ENCODE measurements at places on chromosomes 1 and 21.

- no peak overlapping the region for H3K4me3 ChIP-seq
- H3K27ac ChIP-seq, result no peak overlapping the region
- peaks cover 18% of the 10 kb centered on the region for H3K4me1 ChIP-seq
- no peak for DNase-seq
- no peaks in the 10 kb centered on the region for H3K36me3 ChIP-seq
These were observed 1.9 kb downstream of the PLCH2 start for GRCh38 chr1:2477791-2478499.

DNA sequence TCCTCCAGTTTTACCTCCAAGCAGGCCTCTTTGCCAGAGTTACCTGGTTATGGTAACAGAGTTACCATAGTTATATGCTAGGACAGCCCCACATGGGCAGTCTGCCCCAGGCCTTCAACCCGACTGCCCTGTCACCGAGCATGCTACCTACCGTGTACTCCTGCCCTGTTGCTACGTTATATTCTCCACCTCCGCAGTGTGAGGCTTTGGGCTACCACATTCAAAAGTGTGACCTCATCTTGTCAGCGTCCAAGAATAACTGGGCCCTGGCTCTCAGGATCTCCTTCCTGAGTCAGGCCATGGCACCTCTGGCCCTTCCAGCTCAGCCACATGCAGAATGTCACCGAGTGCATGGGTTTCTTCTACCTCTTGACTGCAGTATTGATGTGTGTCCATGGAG, 8.9 kb downstream of the MAPKAPK2 start:
- DNase-seq, result no peak
- H3K36me3 ChIP-seq, result no peaks in the 10 kb centered on the region
- H3K27ac ChIP-seq, result peak overlapping the region; percentile 98
- peak overlapping the region; percentile 5 for H3K4me3 ChIP-seq

- H3K27me3 ChIP-seq, result no peaks in the 10 kb centered on the region
- H3K27ac ChIP-seq, result no peak overlapping the region
- no peaks in the 10 kb centered on the region for H3K36me3 ChIP-seq
- DNase-seq, result peak; percentile 55
- H3K4me3 ChIP-seq, result no peak overlapping the region
These were observed 357.8 kb upstream of the SGIP1 start for GRCh38 chr1:66176012-66176715.

DNA sequence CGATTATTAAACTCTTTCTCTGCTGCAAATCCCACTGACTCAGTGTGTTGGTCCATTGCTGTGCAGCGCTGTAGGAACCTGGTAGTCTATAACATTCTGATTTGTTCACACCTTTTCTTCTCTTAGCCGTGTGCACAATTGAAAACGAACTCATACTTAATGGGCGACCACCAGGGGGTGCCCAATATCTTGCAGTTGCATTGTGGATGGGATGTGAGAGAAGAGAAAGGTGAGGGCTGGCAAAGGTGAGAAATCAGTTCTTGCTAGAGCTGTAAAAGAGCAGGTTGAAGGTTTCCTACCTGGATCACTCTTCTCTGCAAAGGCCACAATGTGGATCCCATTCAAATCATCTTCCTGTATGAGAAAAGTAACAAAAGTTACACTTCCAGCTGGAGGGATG, 51.0 kb downstream of the CASQ2 start:
- H3K27ac ChIP-seq, result no peak overlapping the region
- no peaks in the 10 kb centered on the region for H3K4me1 ChIP-seq

- H3K27ac ChIP-seq, result no peak overlapping the region
- DNase-seq, result no peak
- H3K4me3 ChIP-seq, result no peak overlapping the region
- no peaks in the 10 kb centered on the region for H3K4me1 ChIP-seq
- H3K36me3 ChIP-seq, result no peaks in the 10 kb centered on the region
These were observed 173.5 kb downstream of the LMX1A start for GRCh38 chr1:165182975-165183374.

DNA sequence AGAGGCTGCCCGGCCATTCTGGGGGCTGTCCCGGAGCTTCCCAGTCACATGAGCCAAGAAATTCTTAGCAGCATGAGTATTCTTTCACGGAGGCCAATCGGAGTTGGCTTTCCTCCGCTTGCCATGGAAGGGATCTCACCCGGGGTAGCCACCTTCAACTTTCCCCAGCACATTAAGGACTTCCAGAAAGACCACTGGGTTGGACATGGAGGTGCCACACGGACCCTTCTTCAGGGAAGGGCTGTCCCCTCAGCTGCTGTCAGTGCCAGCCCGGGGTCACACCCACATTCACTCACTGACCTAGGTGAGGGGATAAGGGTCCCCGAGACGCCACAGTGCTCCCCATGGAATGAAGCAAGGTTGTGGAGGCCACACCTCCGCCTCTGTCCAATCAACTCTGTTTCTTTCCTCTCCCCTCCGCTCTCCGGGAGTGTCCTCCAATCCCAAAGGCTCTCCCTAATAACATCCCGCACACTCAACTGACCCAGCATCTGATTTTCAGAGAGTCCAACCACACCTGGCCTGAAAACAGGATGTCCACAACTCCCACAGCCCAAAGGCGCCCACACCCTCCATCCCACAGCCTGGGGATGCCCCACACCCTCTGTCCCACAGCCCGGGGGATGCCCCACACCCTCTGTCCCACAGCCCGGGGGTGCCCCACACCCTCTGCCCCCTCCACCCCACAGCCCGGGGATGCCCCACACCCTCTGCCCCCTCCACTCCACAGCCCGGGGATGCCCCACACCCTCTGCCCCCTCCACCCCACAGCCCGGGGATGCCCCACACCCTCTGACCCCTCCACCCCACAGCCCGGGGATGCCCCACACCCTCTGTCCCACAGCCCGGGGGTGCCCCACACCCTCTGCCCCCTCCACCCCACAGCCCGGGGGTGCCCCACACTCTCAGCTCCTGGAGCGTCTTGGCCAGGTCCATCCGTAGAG, 19.4 kb downstream of the RSPH1 start:
- H3K4me3 ChIP-seq, result no peak overlapping the region
- no peaks in the 10 kb centered on the region for H3K27me3 ChIP-seq
- no peak overlapping the region for H3K27ac ChIP-seq

DNA sequence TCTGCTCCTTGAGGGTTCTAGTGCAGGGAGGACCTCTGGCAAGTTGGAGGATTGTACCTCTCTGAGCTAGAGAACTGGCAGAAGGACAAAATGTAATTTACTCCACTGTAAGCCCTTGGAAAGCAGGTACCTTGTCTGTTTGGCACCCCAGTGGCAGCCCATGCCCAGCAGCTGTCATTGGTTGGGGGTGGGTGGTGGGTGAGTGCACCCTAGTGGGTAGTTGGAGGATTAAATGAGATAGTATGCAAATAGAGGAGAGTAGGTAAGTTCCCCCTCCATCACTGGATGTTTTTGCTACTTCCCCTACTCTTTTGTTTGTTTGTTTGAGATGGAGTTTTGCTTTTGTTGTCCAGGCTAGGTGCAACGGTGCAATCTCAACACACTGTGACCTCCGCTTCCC, 69.8 kb downstream of the RYR2 start:
- no peaks in the 10 kb centered on the region for H3K27me3 ChIP-seq
- DNase-seq, result no peak
- peaks cover 12% of the 10 kb centered on the region for H3K4me1 ChIP-seq
- no peak overlapping the region for H3K4me3 ChIP-seq

DNA sequence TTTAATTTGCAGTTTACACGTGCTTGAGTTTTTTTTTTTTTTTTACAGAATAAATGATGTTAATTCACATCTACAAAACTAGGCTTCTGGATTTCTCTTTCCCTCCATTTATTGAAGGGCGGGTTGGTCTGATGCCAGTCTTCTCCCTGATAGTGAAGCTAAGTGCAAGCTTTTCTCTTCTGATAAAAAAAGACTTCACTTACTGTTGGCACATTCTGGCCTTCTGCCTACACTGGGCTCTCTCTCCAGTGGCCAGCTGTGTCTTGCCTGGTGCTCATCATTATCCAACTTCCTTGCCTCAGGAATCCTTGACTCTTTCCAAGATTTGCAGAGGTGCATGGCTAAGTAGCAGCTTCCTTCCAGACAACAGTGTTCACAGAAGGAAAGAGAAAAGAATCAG, 7.6 kb upstream of the RAP1A start:
- H3K27ac ChIP-seq, result no peak overlapping the region
- no peaks in the 10 kb centered on the region for H3K27me3 ChIP-seq
- no peak for DNase-seq
- peaks cover 3% of the 10 kb centered on the region for H3K4me1 ChIP-seq
- H3K4me3 ChIP-seq, result no peak overlapping the region
